ENCODE measurements at places on chromosomes 1 and 21. TPM values are rescaled to one million over a fixed set of nuclear protein-coding genes. Genes with fewer than 3 reads are reported as not detected.

S100A7 gene
- total RNA-seq, result not detected

- DNase-seq, result no peak
These were observed 30.0 kb upstream of the RGS4 start for GRCh38 chr1:163038928-163039706.

DNA sequence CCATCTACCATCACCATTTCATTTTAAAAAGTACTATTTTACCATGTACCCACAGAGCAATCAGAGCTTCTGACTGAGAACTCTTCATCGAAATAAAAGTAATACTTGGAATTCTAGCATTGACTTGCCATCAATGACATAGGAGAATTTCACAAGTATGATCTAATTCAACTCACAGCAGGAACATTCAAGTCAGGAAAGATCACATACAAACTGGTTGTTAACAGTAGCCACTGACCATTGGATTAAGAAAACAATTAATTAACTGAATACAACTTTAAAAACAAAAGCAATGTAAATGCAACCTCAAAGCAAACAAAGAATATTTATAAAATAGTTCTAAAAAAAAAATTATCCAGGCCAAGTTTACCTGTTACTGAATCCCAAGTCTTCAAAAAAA lies 18.8 kb downstream of the RNF115 start:
- DNase-seq, result no peak

KRTAP11-1 gene
- total RNA-seq, result not detected

ATP1A4 gene
- 0.55 TPM for total RNA-seq

DNA sequence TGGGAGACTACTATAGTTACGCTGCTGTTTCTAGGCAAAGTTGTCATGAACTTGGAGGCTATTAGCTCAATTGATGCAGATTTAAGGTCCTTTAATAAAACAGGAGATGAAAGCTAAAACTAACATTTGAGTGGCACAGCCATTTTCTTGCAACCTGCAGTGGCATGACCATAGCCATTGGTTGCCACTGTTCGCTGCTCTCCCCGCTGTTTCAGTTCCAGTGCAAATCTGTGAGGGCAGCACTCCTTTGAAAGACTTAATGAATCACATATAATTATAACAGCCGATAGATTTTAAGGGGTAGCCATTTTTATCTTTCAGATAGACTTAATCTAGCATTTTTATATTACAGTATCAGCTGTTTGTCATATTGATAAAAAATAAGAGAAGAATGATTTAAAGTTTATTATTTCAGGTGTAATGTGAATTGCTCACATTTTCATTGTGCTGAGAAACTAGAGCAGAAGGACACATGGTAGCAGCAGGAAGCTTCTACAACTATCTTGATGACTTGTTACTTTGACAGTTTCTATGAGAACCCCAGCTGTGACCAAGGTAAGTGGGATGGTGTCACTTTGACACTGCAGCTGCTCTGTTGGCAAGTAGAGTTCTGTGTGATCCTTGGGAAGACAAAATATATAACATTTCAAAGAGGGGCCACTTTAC lies 203.7 kb downstream of the PLA2G4A start:
- DNase-seq, result no peak

GRCh38 chr21:22174746-22175145 lies 1176.5 kb downstream of the NCAM2 start:
- DNase-seq, result no peak

DNA sequence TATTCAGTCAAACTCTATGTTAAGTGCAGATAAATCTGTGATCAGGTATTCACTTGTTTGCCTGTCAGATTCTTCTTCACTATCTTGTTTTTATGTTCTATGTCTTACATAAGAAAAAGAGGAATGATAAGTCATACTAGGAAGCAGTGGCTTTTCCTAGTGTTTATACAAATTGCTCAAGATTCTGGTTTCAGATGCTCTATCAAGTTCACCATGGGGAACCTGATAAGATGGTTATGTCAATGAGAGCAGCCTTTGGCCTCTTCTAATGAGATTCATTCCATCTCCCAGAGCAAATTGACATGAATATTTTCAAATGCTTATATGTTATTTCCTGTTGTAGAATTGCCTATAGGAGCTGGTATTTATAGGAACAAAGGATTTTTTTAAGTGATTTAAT lies 218.8 kb upstream of the TMPRSS15 start:
- DNase-seq, result no peak

DNA sequence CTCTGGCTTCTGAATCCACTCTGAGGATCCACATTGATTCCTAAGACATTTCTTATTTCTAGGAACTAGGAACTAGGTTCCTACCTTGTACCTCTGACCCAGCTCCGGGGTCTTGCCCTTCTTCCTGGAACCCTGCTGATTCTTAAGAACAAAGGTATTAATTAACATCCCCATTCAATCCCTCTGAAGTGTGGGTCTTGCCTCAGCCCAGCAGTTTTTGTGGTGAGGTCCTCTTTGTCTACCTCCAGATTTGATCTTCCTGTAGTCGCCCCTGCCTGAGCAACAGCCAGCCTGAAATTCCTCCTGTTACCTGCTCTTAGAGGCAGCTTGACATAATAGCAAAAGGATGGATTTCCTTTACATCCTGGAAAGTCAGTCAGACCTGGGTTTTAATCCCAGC lies 46.7 kb upstream of the CAMK1G start:
- no peak for DNase-seq

DNA sequence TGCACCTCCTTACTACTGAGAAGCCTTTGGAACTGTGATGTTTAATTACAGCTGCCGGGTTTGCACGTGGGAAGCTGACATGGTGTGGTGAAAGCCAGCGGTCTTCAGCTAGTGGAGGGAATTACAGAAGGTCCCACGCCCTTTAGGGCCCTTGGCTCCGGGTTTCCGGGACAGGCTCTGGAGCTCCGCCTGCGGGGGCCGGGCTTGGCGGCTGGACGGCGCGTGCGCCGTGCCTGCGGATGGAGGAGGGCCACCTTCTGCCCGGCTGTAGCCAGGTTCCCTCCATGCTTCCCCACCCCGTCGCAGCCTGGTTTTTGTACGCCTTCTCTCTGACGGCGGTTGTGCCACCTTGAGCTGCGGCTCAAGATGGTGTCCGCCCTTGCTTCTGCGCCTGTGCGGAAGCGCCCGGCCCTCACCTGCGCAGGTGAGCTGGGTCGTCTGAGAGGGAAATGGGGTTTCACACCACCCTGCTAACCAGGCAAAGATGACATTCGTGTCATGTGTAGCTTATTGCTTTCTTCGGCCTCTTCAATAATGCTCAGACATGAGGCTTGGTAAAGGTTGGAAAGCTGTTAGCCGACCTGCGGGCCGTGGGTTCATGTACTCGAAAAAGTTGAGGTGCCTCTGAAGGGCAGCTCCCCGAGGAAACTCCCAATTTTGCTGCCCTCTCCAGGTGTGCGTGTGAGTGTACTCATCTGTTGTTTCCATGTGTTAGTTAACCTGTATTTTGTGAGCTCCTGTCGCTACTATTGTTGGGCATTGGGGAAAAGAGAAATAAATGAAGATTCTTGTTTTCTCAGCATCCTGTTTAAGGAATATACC lies 36.6 kb upstream of the OPRD1 start:
- DNase-seq, result peak; percentile 61

- no peak for DNase-seq
These were observed 7.0 kb downstream of the NFIA start for GRCh38 chr1:61089338-61089737.

SWT1 gene
- 2.7 TPM for total RNA-seq

GRCh38 chr1:27299385-27300271 lies 22.3 kb upstream of the TMEM222 start:
- DNase-seq, result no peak

OR11L1 gene
- total RNA-seq, result not detected

DNA sequence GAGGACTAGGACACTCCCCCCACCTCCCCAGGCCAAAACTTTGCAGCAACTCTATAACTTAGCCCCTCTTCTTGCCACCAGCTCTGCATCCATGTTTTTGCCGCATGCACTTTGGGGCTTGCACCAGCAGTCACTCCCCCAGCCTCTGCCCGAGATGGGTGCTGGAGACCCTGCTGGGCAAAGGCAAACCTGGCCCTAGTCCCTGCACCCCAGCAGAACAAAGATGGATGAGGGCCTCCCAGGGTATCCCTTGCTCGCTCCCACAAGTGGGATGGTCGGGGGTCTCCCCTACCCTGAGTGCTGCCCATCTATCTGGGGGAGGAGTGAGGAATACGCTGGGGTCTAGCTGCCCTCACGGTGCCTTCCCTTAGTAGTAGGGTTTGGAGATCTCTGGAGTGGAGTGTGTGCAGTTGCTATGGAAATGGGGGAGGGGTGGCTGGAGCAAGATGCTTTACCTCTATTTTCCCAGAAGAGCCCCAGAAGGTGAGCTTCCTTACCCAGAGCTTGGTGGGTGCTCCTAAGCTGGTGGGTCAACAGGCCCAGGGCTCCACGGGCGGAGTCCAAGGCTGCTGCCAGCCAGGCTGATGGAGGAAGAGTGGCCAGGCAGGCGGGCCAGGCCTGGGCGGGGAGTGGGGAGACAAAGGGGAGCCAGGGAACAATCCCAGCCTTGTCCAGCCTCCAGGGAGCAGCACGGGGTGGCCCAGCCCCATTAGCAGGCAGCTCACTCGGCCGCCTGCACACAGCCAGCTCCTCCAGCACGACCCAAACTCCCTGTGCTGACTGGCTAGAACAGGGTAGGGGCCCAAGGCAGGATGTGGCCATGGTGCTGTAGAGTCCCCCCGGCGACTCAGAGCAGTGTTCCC lies at the start of gene PAQR6:
Gene PAQR6 (minus strand): TSS at position 597 of the 863 bp plus-strand sequence. CDS start 1,325 bp downstream, outside the sequence.
- DNase-seq, result no peak

GRCh38 chr21:29534448-29534847 lies 235.7 kb downstream of the BACH1 start:
- no peak for DNase-seq

DNA sequence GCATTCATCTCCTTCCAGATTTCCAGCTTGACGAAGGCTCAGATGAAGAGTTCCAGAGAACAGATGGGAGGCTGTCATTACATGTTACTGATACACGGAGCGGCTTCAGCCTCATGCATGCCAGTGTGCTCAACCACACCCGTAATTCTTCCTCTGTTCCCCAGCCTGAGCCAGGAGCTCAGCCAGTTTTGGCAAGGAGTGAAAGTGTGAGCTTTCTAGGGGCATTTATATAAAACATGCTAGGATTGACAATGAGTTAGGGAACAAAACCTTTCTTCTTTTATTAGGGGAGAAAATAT lies 290.4 kb upstream of the PLXNA2 start:
- DNase-seq, result no peak

ITGB2 gene
- 210 TPM for total RNA-seq

PLOD1 gene
- 39.4 TPM for total RNA-seq

DNA sequence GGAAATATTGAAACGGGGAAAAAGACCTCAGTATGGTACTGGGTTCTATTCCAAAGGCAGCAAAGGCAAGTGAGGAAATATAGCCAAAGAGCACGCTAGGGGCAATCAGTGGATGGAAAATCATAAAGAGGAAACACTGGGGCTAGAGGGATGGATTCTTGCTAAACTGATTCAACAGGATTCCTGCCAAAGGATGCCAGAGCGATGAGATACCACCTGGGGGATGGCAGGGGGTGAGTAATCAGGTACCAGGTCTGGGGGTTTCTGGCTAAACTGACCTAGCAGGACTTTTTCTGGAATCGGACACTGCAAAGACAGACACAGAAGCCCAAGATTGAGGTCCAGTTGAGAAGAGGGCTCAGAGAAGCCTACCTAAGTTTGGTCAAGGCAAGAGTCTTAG lies 6.7 kb downstream of the CHI3L2 start:
- no peak for DNase-seq

NBPF6 gene
- total RNA-seq, result 0.23 TPM

CCDC30 gene
- total RNA-seq, result 2.3 TPM

DNA sequence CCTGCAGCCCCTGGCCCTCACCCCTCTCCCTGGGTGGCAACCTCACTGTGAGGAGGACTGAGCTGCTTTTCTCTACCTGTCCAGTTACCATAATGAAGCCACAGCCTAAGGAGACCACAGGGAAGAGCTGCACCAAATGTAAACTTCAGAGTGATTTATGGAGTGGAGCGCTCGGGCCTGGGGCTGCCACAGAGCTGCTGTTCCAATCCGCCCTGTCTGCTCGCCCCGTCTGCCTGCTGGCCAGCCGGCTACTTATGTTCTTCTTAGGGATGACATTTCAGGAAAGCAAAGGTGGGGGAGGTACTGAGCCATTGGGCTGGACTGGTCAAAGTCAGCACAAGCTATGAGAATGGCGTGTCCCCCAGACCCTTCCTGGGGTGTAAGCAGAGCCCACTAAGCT lies 17.9 kb downstream of the SYT6 start:
- no peak for DNase-seq

DNA sequence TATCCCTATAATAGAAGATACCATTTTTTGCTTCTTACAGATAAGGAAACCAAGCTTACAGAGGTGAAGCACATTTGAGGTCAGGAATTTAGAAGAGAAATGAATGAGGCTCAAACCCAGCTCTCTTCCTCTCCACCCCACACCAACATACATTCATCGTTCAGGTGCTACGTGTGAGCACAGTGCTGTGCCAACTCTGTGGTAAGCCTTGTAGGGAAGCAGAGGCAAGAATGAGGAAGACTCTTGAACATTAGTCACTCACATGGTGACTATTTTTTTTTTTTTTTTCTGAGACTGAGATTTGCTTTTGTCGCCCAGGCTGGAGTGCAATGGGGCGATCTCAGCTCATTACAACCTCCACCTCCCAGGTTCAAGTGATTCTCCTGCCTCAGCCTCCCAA lies 314.0 kb downstream of the NTNG1 start:
- DNase-seq, result no peak

DNA sequence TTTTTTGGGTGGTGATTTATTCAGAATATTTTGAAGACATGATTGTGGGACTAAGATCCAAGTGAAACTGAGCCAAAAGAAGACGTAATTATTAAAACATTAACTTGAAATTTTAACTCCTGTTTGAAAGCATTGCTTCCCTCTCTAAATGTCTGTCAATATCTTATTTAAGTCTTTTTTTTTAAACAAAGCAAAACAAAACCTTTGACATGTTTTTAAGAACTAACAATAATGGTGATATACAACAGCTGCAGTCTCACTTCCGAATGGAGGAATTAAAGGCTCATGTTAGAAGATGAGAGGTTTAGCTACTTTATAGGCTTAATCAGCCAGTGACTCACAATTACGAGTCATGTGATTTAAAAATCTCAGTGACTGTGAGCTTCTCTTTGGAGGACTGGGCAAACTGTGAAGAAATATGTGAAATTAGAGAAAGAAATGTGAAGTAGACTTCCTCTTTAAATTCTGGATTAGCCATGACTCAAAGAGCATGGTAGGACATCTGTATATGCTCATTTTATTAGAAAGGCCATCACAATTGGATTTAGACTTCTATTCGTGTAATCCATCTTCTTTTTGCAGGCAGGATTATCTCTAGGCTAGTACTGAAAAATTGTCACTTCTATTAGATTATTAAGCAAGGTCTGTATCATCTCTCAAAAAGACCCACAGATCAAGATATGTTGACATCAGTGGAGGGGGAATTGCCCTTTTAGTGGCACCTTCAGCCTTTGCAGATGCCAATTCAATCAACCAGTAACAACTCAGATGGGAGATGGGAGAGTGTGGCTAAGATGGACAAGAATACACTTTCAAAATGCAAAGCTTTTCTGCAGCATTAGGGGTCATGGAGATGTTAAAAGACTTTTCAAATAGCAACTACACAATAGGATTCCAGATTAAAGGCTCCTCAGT lies 28.7 kb downstream of the KCNA3 start:
- DNase-seq, result no peak

DNA sequence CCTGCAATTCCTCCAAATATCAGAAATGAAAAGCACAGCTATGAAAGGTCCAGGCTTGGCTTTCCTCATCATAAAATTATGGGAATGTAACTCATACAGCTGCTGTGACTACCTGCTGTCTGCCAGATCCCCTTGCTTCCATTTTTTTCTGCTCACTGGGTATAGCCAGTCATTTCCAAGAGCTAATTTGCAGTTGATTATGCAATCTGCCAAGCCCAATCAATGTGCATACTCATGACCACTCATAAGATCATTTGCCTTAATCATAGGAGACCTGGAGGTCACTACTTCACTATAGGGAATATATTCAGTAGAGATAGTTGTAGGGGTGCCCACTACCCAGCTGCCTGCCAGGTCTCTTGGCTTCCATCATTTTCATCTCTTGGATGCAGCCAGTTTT lies 417.7 kb upstream of the ZRANB2 start:
- no peak for DNase-seq
